ENCODE measurements at places on chromosomes 13 and 19.

GRCh38 chr19:2983351-2984214 is 6.2 kb downstream of the TLE6 start:
- no peak for DNase-seq

DNA sequence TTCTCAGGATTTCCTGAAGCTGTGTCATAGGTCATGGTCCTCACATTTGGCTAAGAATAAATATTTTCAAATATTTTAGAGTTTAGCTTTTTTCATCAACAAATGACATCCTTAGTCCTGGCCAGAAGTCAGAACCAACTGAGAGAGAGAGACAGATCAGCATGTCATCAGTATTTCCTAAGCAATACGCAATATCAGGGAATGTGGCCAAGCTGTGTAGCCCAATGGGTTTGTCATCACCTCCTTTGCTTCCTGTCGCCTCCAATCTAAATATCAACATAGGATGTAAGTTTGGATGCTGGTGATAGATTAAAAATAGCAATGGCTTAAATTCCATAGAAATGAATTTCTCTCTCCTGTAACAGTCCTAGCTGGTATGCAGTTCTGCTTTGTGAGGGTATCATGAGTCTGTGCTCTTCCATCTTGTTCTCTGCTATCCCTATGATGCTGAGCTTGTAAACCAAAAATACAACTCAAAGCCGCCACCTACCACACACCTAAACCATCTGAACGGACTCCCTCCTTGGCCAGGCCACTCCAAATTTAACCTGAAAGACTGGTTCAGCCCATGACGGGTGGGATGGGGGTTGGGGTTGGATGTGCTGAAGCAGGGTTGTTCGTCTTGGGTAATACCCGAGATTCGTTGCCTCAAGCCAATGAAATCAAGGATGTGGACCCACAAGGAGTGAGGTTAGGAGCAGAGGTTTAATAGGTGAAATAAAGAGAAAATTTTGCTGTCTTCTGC is 10.0 kb upstream of the IGSF23 start:
- DNase-seq = no peak

DNA sequence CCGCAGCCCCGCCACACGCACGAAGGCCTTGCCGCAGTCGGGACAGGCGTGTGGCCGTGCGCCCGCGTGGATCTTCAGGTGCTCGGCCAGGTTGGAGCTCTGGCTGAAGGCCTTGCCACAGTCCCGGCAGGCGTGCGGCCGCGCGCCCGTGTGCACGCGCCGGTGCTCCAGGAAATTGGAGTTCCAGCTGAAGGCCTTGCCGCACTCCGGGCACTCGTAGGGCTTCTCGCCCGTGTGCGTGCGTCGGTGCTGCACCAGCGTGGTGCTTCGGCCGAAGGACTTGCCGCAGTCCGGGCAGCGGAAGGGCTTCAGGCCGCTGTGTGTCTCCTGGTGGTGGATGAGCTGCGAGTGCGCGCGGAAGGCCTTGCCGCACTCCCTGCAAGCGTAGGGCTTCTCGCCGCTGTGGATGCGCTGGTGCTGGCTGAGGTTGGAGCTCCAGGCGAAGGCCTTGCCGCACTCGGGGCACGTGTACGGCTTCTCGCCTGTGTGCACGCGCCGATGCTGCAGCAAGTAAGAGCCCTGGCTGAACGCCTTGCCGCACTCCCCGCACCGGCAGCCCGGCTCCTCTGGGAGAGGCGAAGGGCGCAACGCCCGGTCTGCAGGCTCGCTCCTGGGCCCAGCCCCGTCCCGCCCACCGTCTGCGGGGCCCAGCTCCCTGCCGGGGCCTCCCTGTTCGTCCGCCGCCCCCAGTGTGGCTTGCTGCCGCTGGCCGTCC is 3.6 kb upstream of the A1BG start:
- no peak for DNase-seq

GRCh38 chr19:31340042-31341025 is 8.9 kb downstream of the TSHZ3 start:
- no peak for DNase-seq

DNA sequence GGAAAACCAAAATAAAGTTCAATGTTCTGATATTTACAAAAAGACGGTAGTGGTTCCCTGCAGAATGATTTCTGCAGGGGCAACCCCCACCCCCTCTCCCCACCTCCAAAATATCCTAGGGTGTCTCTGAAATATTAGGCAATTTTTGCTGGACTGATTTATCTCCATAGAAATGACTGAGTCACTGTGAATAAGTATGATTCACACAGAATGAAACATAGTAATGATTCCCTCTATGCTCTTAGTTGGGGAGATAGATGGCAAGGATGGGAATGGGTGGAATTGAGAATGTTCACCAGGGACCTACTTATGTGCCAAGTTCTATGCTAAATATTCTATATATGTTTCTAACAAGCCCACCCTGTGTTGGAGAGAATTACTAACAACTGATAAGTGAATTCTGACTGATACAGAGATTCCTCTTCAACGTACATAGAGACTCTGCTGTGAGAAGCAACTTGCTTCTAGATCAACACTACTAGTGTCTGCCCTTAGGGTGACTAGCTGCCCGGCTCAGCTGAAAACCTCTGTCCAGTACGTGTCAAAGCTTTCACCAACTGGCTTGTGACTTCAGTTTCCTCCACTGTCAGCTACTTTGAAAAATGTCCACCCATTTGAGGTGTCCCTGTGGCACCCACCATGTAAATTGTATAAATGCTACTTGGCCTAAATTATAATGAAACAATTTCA is 38.4 kb upstream of the RAP2A start:
- no peak for DNase-seq

- no peak for DNase-seq
Measured at GRCh38 chr19:33727331-33727998, 69.2 kb upstream of the KCTD15 start.

DNA sequence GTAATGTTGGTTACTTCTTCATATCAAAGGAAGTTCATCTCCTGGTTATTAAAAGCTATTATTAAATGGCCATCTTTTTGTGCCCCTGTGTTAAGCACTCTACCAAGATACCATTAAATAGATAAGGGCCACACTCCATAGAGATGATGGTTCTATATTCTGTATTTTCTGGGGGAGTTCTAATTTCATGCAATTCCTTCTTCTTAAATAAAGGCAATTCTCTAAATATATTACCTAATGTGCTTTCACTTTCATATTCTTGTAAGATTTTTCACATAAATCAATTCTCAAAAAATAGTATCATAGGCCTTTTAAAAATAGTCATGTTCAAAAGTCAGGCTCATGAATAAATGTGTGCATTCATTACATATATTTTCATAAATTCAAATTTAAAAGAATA is 47.0 kb upstream of the USPL1 start:
- no peak for DNase-seq

GRCh38 chr13:43166644-43167457 is 143.5 kb downstream of the DNAJC15 start:
- no peak for DNase-seq

GRCh38 chr13:101911752-101912151 is 459.3 kb downstream of the ITGBL1 start:
- DNase-seq = no peak

DNA sequence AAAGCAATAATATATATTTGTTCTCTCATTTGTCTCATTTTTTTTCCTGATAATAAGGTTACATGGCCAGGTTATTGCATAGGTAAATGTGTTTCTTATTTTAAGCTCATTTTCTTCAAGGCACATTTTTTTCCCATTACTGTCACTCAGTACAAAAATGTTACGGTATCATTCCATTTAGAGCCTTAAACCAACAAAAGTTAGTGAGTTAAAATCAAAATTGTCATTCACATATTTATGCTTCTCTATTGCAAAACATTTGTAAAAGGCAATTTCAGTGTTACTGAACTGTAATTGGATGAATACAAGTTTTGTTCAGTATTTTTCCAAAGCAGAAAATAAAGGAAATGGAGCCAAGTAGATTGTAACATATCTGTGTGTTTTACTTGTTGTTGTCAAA is 117.6 kb upstream of the MAB21L1 start:
- DNase-seq = no peak

GRCh38 chr19:34041925-34042521 is 130.3 kb upstream of the LSM14A start:
- DNase-seq = peak; percentile 63

DNA sequence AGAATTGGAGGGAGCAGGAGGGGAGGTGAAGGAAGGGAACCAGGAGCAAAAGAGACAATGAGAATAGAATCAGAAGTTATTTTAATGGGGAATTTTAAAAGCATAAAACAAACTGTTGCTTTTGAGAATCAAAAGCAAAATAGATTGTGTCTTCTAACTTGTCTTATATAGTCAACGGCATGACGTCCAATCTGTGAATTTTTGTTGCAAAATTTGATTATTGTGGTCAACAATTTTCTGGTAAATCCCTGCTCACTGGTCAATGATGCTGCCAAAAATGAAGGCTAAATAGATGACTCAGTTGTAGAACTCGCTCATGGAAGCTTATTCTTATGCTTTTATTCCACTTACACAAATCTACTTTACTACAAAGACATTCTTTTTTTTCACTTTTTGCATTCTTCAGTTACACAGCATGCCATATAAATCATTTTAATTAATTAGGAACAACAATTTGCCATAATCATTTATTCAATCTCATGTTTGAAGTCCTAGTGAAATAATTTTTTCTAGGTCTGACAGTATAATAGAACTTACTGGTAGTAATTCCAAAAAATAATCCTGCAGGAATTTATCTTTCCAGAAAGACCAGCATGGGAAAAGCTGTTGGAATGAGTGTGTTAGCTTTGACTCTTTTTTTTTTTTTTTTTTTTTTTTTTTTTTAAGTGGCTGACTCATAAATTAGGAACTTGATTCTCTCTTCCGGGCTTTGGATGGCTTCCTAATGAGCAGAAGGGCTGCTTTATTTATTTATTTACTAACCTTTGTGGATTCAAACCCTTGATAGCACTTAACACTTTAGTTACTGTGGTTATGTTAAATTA is 256.9 kb downstream of the SPRY2 start:
- no peak for DNase-seq

DNA sequence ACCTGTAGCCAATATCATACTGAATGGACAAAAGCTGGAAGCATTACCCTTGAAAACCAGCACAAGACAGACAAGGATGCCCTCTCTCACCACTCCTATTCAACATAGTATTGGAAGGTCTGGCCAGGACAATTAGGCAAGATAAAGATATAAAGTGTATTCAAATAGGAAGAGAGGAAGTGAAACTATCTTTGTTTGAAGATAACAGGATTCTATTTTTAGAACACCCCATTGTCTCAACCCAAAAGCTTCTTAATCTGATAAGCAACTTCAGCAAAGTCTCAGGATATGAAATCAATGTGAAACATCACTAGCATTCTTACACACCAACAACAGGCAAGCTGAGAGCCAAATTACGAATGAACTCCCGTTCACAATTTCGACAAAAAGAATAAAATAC is 17.8 kb upstream of the CCNA1 start:
- DNase-seq = no peak

DNA sequence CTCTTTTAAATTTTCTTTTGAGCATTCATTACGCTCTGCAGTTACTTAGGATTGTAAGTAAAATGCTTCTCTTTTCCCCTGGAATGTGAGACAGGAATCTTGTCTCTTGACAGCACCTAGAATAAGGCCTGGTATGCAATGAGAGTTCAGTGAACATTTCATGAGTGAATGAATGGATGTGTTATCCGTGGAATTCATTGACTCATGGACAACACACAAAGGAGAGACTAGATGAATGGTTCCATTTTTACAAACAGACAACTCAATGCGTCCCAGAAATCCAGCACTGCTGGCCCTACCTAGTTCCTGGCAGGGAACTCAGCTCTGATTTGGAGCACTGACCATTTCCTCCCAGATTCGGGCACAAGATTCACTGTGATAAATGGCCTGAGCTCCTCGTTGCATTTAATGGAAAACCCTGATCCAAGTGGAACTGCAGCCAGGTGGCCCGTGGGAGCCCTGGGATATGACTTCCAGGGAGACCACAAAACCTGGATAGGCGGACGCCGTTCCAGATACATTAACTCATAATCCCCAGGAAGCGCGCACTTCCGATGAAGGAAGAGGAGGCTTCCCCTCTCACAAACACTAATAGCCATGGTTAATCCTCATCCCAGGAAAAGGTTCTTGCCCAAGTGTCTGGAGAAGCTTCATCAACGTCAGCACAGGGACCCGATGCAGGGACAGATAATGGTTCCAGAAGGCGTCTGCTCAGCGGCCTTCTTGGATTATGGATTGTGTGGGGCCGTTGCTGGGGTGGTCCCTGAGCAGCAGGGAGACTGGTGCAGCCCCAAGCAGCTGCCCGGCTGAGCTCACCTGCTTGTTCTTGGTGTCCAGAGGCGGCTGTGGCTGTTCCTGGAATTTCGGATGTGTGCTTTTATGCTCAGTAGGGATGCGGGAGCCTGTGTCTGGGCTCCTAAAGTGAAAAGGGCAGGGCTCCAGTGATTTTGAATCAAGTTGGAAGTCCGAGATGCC is 211.1 kb upstream of the TSHZ3 start:
- DNase-seq = no peak

GRCh38 chr13:77696006-77696878 is 1.2 kb upstream of the SLAIN1 start:
- DNase-seq = no peak

GRCh38 chr13:35954207-35954560 is 177.0 kb downstream of the DCLK1 start:
- no peak for DNase-seq

GRCh38 chr13:51806566-51806965 is 2.6 kb upstream of the DHRS12 start:
- DNase-seq = no peak

GRCh38 chr13:28497143-28497876 is 2.4 kb upstream of the FLT1 start:
- DNase-seq = no peak

DNA sequence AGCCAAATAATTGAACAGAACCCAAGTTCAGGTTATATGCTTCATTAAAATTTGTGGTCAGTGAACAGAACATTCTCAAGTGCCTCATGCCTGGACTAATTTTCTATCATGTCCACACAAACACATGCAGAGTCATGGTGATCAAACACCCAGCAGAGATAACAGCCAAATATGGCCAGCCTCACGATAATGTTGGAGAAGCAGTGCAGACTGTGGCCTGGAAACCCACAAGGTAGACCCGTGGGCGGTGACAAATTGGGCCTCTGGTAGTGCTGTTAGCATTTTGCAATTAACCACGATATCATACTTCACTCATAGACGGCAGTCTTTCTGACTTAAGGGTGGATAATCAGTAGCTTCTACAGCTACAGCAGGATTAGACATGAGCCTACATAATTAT is 35.0 kb upstream of the VWA8 start:
- no peak for DNase-seq

- no peak for DNase-seq
Measured at GRCh38 chr13:113365971-113366588, 2.1 kb upstream of the GRTP1 start.

DNA sequence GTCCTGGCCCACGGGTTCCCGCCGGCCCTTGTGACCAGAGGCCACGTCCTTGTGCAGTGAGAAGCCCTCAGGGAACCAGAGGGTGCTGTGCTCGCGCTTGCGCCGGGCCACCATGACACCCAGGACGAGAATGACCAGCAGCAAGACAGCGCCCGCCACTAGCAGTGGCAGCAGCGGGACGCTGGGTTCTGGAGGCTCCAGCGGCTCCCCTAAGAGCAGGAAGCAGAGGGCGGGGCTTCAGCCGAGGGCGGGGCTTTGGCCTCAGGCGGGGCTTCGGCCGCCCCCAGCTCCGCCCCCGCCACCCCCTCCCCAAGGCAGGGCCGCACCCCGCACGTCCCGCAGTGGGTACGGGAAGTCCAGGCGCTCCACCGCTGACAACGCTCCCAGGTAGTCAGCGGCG is 30.4 kb downstream of the NOTCH3 start:
- no peak for DNase-seq

Data from activated T-cell treated with anti-CD3 and anti-CD28 coated beads for 4 hours (primary cell).